ENCODE measurements at places on chromosomes 6 and 20.

- DNase-seq = no peak
These were observed 32.2 kb downstream of the RREB1 start for GRCh38 chr6:7139835-7140470.

DNA sequence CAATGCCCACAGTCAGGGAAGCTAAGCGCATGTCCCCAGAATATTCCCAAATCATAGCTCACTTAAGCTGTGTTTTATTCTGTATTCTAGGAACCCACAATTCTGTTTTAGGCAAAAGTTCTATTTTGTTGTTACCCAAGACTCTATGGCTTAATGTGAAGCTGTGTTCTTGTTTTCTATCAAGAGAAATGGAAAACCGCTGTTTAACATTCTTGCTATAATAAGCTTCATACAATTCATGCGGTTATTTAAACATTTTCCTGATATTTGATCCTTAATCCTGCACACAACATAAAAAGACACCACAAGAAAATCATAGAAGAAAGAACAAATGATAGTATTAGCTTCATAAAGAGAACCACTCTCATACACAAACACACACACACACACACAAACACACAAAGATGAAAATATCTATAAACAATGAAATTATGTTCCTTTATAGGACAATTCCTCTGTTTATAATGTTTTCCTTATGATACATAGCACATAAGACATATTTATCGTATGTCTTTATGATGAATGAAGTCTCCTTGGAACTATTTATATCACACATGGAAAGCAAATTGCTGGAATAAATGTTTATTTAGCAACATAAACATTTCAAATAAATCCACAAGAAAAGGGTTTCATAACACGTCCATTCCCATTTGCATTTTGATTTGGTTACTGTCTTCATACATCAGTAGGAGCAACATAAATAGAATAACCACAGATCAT is 16.4 kb upstream of the COL21A1 start:
- no peak for DNase-seq

GRCh38 chr20:57517904-57518303 is 7.0 kb downstream of the CTCFL start:
- DNase-seq = no peak

DNA sequence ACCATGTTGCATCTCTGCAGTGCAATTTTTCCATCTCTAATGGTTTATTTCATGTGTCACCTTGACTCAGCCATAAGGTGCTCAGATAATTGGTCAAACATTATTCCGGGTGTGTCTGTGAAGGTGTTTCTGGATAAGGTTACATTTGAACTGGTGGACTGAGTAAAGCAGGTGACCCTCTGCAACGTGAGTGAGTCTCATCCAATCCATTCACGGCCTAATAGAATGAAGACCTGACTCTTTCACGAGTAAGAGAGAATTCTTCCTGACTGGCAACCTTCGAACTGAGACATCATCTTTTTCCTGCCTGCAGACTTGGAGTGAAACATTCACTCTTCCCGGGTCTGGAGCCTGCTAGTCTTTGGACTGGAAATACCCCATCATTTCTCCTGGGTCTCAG is 77.1 kb upstream of the SLC22A23 start:
- no peak for DNase-seq

GRCh38 chr6:144585217-144585814 is 300.2 kb downstream of the UTRN start:
- no peak for DNase-seq

GRCh38 chr20:23161244-23161891 is 75.2 kb upstream of the CD93 start:
- DNase-seq = no peak

GRCh38 chr20:20150241-20150640 is 97.9 kb downstream of the CFAP61 start:
- DNase-seq = no peak

GRCh38 chr20:22374066-22374465 is 210.3 kb downstream of the FOXA2 start:
- no peak for DNase-seq

- no peak for DNase-seq
These were observed 47.7 kb downstream of the ATXN1 start for GRCh38 chr6:16713597-16713996.
